ENCODE measurements at places on chromosomes 1 and 21. TPM values are rescaled to one million over a fixed set of nuclear protein-coding genes. Genes with fewer than 3 reads are reported as not detected.

The GUCA2A gene
- total RNA-seq = not detected

DNA sequence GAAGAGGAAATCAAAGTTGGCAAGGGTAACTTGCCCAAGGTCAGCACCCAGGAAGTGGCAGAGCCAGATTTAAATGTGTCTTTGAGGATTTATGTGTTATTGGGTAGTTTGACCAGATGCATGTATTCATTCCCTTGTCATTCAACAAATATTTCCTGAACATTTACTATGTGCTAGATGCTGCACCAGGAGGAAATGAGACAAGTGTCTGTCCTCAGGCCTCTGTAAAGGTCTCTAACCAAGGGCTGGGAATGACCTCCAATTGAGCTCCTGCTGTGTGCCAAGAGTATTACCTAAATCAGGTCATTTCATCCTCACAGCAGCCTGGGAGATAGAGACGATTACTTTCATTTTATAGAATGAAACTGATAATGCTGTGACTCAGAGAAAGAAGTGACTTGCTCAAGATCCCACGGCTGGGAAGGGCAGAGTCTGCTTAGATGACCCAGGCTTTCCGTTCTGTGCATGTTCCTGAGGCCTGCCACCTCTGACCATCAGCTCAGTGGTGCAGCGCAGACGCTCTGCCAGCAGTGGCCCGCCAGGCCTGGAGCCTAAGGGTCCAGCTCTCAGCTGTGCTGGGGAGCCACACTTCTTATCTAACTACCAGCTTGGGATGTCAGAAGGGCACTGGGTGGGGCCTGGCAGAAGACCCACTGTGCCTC, 3.5 kb upstream of the TTC22 start:
- no peak overlapping the region for H3K27ac ChIP-seq
- H3K4me3 ChIP-seq = no peak overlapping the region
- no peaks in the 10 kb centered on the region for H3K36me3 ChIP-seq
- H3K4me1 ChIP-seq = peaks cover 49% of the 10 kb centered on the region
- no peaks in the 10 kb centered on the region for H3K27me3 ChIP-seq
- no peak for DNase-seq

DNA sequence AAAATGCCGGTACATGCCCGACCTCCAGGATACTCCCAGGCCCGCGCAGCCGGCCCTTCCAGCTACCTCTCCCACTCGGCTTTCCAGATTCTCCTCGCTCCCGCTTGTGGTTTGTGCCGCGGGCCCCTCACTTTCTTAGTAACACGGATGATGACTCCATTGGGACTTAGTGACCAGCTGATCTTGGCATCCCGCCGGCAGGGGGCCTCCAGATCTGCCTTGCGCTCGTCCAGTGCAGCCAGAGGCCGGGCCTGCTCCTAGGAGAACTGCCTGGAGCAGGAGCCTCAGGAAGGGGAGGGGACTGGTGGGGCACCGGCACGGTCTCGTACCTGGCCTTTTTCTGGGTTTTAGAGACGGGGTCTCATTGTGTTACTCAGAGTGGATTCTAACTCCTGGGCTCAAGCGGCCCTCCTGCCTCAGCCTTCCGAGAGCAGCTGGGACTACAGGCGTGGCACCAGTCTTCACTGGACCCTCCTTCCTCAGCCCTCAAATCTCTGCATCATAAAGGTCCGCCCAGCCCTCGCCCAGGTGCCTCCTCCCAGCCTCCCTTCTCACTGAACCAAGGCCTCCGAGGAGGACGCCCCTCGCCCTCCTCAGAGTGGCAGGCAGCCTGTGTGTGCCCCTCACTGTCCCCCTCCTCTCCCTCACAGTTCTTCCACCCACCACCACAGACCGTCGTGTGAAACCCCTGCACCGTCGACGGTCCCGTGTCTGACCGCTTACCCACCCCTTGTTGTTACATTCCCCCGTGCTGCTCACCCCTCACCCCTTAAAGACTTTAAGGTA, 78.6 kb downstream of the SLC25A24 start:
- H3K27me3 ChIP-seq = no peaks in the 10 kb centered on the region
- H3K4me1 ChIP-seq = peaks cover 3% of the 10 kb centered on the region
- no peak overlapping the region for H3K27ac ChIP-seq
- H3K4me3 ChIP-seq = no peak overlapping the region
- H3K36me3 ChIP-seq = no peaks in the 10 kb centered on the region

DNA sequence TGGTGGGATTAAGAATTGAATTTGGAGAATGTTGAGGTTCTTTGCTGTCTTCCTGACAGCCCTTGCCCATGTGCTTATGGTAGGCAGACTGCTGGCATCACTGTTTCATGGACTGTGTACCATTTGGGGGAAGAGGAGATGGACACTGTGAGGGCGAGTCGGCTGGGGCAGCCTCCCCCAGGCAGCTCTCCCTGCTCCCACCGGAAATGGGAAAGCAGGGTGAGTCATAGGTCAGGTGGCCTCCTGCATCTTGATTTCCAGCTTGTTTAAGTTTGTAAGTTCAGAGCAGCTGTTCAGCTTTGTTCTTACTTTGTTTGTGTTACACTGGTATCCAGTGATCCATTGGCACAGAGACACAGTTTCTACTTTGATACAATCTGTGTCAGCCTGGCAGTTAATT, 87.2 kb upstream of the CNIH3 start:
- no peak overlapping the region for H3K4me3 ChIP-seq
- DNase-seq = no peak
- H3K27ac ChIP-seq = no peak overlapping the region
- H3K27me3 ChIP-seq = no peaks in the 10 kb centered on the region
- no peaks in the 10 kb centered on the region for H3K4me1 ChIP-seq

DNA sequence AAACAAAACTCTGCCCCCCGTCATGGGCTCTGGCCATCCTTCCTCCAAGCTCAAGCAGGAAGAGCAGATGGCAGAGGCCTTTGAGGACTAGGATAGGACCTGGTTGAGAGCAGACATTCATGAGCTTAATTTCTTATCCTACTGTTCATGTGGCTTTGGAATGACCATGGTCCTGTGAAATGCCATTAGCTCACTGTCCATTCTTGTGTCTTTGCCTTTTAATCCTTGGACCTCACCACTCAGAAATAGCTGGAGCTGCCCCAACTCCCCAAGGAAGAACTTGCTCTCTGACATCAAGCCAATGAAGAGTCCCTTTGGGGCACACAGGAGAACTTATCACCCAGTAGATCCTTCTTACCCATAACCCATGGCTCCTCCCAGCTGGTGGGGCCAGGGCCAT, 11.6 kb upstream of the FAM20B start:
- H3K4me1 ChIP-seq = peaks cover 5% of the 10 kb centered on the region
- H3K27me3 ChIP-seq = no peaks in the 10 kb centered on the region
- H3K36me3 ChIP-seq = no peaks in the 10 kb centered on the region
- no peak overlapping the region for H3K4me3 ChIP-seq

DNA sequence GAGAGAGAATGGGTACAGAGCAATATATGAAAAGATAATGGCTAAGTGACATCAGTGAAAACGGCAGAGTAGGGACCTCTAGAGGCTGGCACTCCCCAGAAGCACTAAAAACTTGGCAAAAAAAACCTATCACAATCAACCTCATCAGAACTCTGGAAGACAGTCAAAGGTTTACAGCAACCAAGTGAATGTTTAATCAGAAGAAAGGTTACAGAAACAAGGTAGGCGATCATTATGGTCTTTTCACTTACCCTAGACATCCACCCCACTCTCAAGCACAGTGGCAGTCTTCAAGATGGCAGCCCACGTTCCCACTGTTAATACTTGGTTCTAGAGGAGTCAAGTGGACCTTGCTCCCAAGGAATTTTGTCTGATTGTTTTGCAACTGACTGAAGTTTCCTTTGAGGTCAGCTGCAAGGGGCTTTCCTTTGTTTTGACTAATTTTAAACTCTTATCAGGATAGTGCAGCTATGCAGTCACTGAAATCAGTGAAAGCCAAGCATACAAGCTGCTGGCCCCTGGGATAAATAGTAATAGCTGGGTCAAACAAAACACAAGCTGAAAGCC, 7.2 kb downstream of the KIFAP3 start:
- no peak overlapping the region for H3K27ac ChIP-seq
- H3K27me3 ChIP-seq = no peaks in the 10 kb centered on the region
- DNase-seq = no peak
- H3K4me1 ChIP-seq = peaks cover 4% of the 10 kb centered on the region
- H3K4me3 ChIP-seq = no peak overlapping the region

DNA sequence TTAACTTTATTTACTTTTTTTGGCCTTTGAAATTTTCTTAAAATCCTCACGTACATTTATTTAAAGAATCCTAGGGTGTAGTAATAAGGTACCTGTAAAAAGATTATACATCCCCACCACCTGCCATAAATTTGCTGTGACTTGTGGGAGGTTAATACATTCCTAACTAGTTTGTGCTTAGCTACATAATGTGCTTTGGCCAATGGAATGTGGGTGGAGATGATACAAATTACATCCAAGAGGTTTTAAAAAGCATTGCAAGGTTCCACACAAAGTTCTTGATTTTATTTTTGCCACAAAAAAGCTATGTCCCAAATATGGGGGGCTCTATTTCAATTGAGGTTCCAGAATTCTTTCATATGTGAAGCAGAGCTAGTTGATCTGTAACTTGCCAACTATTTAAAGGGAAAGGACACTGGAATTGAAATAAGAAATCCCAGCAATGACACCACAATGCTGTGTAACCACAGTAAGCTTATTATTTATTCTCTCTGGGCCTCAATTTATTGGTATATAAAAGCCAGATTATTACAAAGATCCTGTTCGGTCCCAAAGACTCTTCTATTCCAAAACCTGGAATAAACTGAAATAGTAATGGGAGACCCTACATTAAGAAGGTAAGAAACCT, 15.7 kb downstream of the ASPM start:
- DNase-seq = no peak
- peaks cover 2% of the 10 kb centered on the region for H3K4me1 ChIP-seq
- H3K27ac ChIP-seq = no peak overlapping the region
- no peaks in the 10 kb centered on the region for H3K27me3 ChIP-seq
- H3K4me3 ChIP-seq = no peak overlapping the region
- no peaks in the 10 kb centered on the region for H3K36me3 ChIP-seq

- DNase-seq = peak; percentile 72
- H3K36me3 ChIP-seq = peaks cover 14% of the 10 kb centered on the region
- no peaks in the 10 kb centered on the region for H3K27me3 ChIP-seq
- peak overlapping the region; percentile 89 for H3K4me3 ChIP-seq
- H3K4me1 ChIP-seq = peaks cover 61% of the 10 kb centered on the region
These were observed 684 bp downstream of the SLC2A1 start for GRCh38 chr1:42957880-42958487.

The FASLG gene
- 0.11 TPM for total RNA-seq

- no peaks in the 10 kb centered on the region for H3K4me1 ChIP-seq
- H3K27ac ChIP-seq = no peak overlapping the region
- H3K4me3 ChIP-seq = no peak overlapping the region
- H3K27me3 ChIP-seq = no peaks in the 10 kb centered on the region
- H3K36me3 ChIP-seq = no peaks in the 10 kb centered on the region
These were observed 98.2 kb downstream of the DMRTB1 start for GRCh38 chr1:53557369-53557768.

GRCh38 chr1:179823693-179824092, 53.9 kb downstream of the TOR1AIP2 start:
- H3K4me1 ChIP-seq = no peaks in the 10 kb centered on the region
- no peak overlapping the region for H3K4me3 ChIP-seq
- no peak for DNase-seq
- no peaks in the 10 kb centered on the region for H3K27me3 ChIP-seq

GRCh38 chr1:103576065-103576464, 4.7 kb downstream of the AMY2B start:
- H3K27ac ChIP-seq = no peak overlapping the region
- H3K27me3 ChIP-seq = no peaks in the 10 kb centered on the region
- H3K4me1 ChIP-seq = no peaks in the 10 kb centered on the region
- no peaks in the 10 kb centered on the region for H3K36me3 ChIP-seq
- H3K4me3 ChIP-seq = no peak overlapping the region

GRCh38 chr1:10204003-10204642, 6.2 kb upstream of the KIF1B start:
- no peaks in the 10 kb centered on the region for H3K36me3 ChIP-seq
- no peaks in the 10 kb centered on the region for H3K27me3 ChIP-seq
- no peaks in the 10 kb centered on the region for H3K4me1 ChIP-seq
- H3K27ac ChIP-seq = no peak overlapping the region
- no peak overlapping the region for H3K4me3 ChIP-seq

- no peak overlapping the region for H3K27ac ChIP-seq
- H3K27me3 ChIP-seq = no peaks in the 10 kb centered on the region
- DNase-seq = no peak
- H3K36me3 ChIP-seq = peaks cover 68% of the 10 kb centered on the region
- no peak overlapping the region for H3K4me3 ChIP-seq
These were observed 23.4 kb downstream of the RCAN3 start for GRCh38 chr1:24526045-24526444.

The TCHH gene
- not detected for total RNA-seq

GRCh38 chr1:168373869-168374268, 93.2 kb downstream of the TBX19 start:
- peaks cover 3% of the 10 kb centered on the region for H3K4me1 ChIP-seq
- no peaks in the 10 kb centered on the region for H3K27me3 ChIP-seq
- no peaks in the 10 kb centered on the region for H3K36me3 ChIP-seq
- DNase-seq = no peak
- no peak overlapping the region for H3K4me3 ChIP-seq

DNA sequence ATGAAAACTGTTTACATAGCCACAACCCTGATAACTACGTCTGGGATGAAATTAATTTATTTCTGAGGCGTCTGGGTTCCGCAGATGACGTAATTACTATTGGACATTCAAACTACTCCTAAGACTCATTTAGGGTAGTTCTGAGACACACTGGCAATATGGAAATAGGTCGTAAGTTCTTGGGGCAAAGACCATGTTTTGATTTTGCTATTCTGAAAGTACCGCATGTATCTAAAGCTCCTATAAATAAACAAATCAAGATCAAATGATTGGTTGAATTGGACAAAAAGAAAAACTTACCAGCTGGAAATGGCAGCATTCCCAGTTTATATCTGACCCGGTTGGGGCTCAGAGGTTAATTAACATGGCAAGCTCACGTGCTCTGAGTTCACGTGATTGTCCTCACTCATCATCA, 74.3 kb downstream of the DHRS3 start:
- H3K4me3 ChIP-seq = no peak overlapping the region
- no peaks in the 10 kb centered on the region for H3K27me3 ChIP-seq
- H3K36me3 ChIP-seq = no peaks in the 10 kb centered on the region

DNA sequence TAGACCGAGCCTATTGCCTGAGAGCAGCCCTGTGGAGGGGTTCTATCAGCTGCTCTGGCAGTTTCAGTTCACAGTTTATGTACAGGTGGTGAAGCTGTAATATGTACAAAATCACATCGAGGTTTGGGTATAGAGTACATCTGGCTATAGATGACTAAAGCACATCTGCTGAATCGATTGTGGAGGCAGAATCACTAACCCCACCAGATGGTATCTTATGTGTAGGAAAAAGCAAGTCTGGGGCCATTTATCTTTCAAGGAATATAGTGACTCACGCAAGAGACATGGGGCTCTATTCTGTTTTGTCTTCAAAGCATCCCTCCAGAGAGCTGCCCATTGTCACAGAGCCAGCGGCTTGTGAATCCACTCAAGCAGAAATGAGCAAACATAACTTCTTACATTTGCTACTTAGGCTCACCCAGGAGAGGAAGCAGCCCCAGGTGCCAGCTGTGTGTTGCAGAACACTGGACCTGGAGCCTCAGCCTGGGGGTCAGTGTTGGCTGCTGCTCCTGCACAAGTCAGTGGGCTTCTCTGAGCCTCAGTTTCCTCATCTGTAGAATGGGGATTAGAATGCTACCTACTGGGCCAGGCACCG, 21.3 kb downstream of the MIIP start:
- DNase-seq = no peak
- no peak overlapping the region for H3K27ac ChIP-seq
- H3K27me3 ChIP-seq = no peaks in the 10 kb centered on the region
- peaks cover 4% of the 10 kb centered on the region for H3K4me1 ChIP-seq

GRCh38 chr1:186615332-186615731, 64.9 kb downstream of the PTGS2 start:
- H3K4me1 ChIP-seq = peaks cover 20% of the 10 kb centered on the region
- no peaks in the 10 kb centered on the region for H3K36me3 ChIP-seq
- H3K27me3 ChIP-seq = no peaks in the 10 kb centered on the region
- no peak for DNase-seq
- H3K27ac ChIP-seq = no peak overlapping the region
- H3K4me3 ChIP-seq = no peak overlapping the region

The IL19 gene
- total RNA-seq = not detected

The SLC1A7 gene
- not detected for total RNA-seq

The KPRP gene
- not detected for total RNA-seq
